ENCODE measurements at places on chromosomes 6 and 20.

DNA sequence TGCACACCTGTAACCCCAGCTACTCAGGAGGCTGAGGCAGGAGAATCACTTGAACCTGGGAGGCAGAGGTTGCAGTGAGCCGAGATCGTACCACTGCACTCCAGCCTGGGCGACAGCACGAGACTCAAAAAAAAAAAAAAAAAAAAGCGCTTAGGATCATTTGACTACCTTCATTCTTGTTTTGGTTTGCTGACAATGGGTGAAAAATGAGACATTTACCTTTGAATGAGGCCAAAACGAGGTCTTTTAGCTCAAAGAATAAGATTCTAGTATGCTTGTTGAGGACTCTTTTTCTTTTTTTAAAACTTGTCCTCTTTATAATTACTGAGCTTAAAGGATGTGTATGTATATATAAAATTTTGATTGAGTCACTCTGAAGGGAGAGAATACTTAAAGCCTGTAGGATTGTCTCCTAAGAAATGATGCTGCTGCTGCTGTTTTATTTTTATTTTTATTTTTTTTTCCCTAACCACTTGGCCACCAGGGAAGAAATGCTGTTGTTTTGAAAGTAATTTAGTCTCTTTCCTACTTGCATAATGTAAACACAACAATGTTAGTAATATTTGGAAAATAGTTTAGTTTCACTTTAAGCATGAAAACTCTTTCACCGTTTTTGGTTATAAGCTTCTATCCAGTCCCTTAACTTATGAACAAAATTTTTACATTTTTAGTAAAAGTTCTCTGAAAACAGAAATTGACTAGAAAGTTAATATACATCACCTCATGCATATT is 7.9 kb downstream of the UBR2 start:
- DNase-seq, result no peak

- no peak for DNase-seq
Measured at GRCh38 chr6:128368213-128368944, 152.0 kb downstream of the PTPRK start.

GRCh38 chr6:39169448-39170344 is 54.7 kb upstream of the SAYSD1 start:
- no peak for DNase-seq

DNA sequence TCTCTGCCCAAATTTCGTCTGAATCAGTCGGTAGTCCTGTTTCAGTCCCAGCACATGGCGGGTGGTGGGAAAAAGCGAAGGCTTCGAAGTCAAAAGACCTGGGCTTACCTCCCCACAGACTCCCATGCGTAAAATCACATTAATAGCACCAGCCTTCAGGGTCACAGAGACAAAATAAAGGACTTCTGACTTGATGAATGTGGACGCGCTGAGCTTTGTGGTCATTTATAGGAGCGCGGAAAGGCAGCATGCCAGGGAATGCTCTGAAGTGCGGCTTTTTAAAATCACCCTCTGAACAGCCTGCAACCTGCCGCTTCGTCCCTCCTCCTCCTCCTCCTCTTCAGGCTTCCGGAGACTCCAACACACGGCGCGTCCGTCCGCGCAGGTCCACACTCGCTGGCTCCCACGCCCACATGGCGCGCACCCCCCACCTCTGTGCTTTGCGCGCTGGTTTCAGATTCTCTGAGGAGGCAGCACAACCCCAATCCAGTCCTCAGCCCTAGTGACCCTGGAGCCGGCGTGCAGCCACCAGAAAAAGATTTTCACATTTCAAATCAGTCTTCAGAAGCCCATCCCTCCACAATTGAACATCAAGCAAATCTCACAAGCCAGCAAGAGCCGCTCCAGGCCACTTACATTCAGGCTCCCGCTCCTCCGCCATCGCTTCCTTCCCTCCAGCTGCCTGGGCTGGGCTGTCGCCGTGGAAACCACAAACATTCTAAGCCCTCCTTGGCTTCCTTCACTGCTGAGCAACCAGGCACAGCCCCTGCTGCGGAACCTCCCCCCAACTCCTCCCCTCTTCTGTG is at the start of gene C6orf118:
TSS of gene C6orf118 (minus strand) at position 680 of the 806 bp plus-strand sequence. CDS start at position 661, 19 bp downstream.
- peak; percentile 93 for DNase-seq

Data from muscle of arm (tissue), 14 donors.